ENCODE measurements at places on chromosomes 5 and 9.
A peak's percentile ranks its signal among the peaks of the same experiment; 100 is the strongest.

DNA sequence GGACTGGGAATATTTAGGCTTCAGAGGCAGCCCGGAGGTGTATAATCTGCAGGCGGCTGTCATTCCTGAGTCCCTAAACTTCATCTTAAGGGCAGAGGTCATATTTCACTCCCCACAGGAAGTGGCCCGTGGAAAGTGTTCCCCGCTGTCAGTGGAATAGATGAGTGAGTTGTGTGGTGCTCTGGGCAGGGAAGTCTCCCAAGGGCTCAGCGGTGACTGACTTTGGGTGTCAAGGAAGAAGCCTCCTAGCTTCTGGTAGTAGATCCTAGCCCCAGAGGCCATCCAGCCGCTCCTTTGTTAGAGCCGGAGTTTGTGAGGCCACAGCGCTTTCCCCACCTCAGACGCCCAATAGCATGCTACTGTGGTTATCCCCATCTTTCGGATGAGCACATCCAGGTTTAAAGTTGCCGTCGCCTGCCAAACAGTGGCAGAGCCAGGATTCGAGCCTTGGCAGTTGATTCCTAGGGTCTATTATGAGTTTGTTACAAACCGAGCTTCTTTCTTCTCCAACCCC is 38.9 kb upstream of the TIFAB start:
- no peak for DNase-seq

DNA sequence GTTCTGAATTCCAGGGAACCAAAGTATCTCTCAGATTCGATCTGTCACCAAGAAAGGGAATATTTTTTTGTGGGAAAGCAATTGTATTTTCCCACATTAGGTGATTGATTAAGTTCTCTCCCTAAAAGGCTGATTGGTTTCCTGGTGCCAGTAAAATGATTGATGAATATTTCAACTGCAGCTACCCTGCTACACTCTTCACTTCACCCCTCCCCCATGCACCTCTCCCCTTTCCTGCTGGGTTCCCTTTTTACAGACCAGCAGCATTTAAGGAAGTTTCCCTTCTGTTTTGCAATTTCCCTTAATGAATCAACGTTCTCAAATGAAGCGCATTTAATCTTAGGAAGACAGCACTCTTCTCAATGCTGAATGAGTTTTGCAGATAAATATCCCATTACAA is 13.1 kb downstream of the NR6A1 start:
- no peak for DNase-seq

- DNase-seq = no peak
Measured at GRCh38 chr5:175447571-175447970, 3.6 kb upstream of the DRD1 start.

- no peak for DNase-seq
Measured at GRCh38 chr9:123067136-123067535, 33.7 kb downstream of the GPR21 start.

- DNase-seq = no peak
Measured at GRCh38 chr5:23884405-23885031, 377.1 kb downstream of the PRDM9 start.

- DNase-seq = no peak
Measured at GRCh38 chr5:132134384-132134783, 60.8 kb downstream of the CSF2 start.

DNA sequence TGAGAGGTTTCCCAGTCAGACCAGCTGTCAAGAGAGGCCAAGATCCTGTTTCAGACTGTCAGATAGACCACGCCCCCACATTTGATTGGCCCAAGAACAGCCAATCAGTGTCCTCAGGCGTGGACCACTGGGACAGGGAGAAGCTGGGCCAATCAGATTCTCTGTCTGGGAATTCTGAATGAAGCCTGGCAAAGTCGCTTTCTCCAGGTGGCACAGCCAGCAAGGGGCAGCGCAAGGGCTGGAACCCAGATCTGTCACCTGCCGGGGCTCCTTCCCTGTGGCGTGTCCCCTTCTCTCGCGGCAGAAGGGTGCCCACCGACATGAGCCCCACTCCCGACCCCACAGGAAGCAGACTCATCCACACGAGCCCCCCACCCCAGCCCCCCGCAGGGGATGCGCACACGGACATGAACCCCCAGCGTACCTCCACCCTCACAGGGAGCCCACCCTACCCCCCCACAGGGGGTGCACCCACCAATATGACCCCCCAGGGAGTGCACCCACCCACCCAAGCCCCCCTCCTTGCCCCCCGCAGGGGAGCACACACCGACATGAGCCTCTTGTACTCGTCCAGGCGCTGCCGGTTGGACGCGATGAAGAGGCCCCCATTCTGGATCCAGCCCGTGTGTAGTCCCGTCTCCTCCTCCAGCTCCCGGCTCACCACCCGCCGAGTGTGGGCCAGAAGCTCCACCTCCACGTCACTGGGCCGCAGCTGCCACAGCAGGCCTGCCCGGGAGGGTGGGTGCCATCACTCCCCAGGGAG is 6.1 kb downstream of the SARDH start:
- DNase-seq = no peak

- peak; percentile 71 for DNase-seq
Measured at GRCh38 chr5:30112867-30113266, 1080.6 kb upstream of the CDH6 start.

DNA sequence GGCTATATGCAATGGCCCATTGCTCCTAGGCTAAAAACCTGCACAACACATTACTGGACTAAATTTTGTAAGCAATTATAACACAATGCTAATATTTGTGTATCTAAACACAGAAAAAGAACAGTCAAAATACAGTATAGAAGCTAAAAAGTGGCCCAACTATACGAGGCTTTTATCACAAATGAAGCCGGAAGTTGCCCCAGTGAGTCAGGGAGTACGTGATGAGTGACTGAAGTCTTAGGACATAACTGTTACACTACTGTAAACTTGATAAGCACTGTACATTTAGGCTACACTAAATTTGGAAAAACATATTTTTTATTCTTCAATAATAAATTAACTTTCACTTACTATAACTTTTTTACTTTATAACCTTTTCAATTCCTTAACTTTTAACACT is 105.2 kb upstream of the PRR16 start:
- no peak for DNase-seq

GRCh38 chr5:60670749-60671148 is 29.2 kb downstream of the DEPDC1B start:
- DNase-seq = peak; percentile 58

GRCh38 chr9:90966480-90967144 is 165.0 kb downstream of the SYK start:
- no peak for DNase-seq

- DNase-seq = no peak
Measured at GRCh38 chr5:163330723-163331668, 106.4 kb upstream of the CCNG1 start.

GRCh38 chr9:110742741-110743371 is 74.3 kb downstream of the MUSK start:
- DNase-seq = no peak

Data from large intestine (tissue), 12 donors.